ENCODE measurements at places on chromosomes 1 and 21.
A peak's percentile ranks its signal among the peaks of the same experiment; 100 is the strongest.

DNA sequence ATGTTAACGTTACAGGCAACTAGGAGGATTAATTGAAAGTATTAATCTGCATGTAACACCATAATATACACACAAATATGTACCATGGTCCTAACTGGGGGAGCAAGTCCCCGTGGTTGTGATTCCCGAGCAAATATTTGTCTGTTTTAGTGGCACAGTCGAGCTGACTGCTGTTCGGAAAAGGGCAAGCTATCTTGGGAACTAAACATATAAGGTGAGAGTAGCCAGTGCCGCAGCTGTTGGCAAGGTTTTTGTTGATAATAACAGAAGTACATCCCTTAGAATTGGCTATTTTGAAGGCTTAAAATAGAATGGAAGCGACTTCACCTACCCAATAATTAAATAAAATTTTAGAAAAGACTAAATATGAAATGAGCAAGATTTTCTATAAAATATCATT is 45.5 kb downstream of the UCHL5 start:
- no peak for DNase-seq

- DNase-seq = no peak
Observed at GRCh38 chr21:45444385-45444784, 39.4 kb downstream of the COL18A1 start.

GRCh38 chr1:163410073-163410999 is 88.6 kb downstream of the NUF2 start:
- peak; percentile 7 for DNase-seq

GRCh38 chr1:38256072-38256471 is 209.5 kb upstream of the POU3F1 start:
- DNase-seq = no peak

GRCh38 chr1:204837440-204838084 is 33.1 kb upstream of the NFASC start:
- no peak for DNase-seq

DNA sequence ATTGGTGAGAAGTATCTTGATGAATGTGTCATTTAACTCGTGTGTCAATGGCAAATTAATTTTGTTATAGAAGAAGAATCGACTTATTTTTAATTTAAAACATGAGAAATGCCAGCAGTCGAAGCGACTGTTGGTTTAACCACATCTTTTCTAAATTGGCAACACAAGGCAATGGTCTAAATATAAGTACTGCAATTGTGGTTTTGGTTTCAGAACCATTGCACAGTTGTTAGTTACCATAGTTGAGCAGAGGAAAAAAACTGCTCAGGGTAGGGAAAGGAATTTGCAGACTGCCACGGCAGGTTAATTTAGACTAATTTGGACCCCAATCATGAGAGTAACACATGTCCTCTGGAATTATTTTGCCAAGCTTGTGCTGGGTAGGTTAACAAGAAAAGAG is 185.6 kb upstream of the RUNX1 start:
- no peak for DNase-seq

Measured in pulmonary artery endothelial cell (primary cell).